ENCODE measurements at places on chromosomes 16 and 17.

- no peak for DNase-seq
Measured at GRCh38 chr16:8686031-8686621, 11.7 kb downstream of the ABAT start.

DNA sequence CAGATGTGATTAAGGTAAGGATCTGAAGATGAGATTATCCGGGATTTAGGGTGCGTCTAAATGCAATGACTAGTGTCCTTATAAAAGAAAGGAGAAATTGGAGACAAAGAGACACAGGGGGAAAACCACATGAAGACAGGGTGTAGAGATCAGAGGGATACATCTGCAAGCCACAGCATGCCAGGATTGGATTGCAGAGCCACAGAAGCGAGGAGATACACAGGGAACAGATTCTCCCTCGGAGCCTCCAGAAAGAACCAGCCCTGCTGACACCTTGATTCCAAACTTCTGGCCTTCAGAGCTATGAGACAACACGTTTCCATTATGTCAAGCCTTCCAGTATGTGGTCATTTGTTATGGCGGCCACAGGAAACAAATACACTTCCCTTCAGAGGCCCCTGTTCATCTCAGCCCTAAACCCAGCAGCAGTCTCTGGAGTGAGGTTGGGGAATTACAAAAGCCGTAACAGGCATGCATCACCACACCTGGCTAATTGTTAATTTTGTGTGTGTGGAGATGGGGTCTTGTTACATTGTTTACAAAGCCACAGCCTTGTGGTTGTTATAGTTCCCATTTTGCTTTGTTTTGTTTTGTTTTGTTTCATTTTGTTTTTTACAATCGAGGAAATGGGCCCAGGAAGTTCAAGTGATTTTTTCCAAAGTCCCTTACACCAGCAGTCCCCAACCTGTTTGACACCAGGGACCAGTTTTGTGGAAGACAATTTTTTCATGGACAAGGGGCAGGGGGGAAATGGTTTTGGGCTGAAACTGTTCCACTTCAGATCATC lies 51.6 kb upstream of the LYRM9 start:
- no peak for DNase-seq

DNA sequence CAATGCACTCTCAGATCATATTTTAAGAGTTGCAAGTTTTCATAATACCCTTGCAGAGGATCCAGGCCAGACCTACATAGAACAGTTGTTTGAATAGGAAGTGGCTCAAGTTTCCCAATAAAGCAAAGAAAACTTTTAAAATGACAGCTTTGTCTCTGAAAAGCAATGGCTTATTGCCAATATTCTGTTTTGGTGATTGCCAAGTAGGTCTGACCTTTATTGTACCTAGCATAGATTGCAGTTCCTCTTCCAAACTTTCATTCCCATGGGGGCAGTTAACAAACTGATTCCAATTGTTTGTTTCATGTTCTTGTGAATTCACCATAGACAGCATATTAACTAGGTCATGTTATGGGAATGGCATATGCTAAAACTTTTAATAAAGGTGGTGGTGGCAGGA lies 664.6 kb upstream of the CA10 start:
- DNase-seq = no peak

GRCh38 chr17:12402963-12403622 lies 262.6 kb upstream of the MYOCD start:
- no peak for DNase-seq

- no peak for DNase-seq
Measured at GRCh38 chr17:49597928-49598655, 22.4 kb downstream of the NXPH3 start.

DNA sequence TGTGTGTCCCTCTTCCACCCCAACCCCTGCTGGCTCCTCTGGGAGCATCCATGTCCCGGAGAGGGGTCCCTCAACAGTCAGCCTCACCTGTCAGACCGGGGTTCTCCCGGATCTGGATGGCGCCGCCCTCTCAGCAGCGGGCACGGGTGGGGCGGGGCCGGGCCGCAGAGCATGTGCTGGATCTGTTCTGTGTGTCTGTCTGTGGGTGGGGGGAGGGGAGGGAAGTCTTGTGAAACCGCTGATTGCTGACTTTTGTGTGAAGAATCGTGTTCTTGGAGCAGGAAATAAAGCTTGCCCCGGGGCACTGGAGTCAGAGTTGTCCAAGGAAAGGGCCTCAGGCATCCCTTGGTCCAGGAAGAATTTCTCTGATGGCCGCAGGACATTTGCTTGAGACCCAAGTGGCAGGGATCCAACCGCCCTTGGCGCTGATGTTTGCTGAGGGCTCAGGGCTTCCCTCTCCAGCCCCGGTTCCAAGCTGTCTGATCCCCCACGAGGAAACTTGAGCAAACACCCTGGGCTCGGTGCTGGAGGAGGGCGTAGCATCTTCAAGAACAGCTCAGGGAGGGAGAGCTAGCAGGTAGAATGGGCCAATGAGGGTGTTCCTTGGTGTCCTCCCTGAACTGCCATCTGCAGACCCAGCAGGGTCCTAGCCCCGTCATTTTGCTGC lies 4.5 kb downstream of the NXPH3 start:
- DNase-seq = no peak

GRCh38 chr17:21292867-21293830 lies 8.6 kb downstream of the MAP2K3 start:
- no peak for DNase-seq

DNA sequence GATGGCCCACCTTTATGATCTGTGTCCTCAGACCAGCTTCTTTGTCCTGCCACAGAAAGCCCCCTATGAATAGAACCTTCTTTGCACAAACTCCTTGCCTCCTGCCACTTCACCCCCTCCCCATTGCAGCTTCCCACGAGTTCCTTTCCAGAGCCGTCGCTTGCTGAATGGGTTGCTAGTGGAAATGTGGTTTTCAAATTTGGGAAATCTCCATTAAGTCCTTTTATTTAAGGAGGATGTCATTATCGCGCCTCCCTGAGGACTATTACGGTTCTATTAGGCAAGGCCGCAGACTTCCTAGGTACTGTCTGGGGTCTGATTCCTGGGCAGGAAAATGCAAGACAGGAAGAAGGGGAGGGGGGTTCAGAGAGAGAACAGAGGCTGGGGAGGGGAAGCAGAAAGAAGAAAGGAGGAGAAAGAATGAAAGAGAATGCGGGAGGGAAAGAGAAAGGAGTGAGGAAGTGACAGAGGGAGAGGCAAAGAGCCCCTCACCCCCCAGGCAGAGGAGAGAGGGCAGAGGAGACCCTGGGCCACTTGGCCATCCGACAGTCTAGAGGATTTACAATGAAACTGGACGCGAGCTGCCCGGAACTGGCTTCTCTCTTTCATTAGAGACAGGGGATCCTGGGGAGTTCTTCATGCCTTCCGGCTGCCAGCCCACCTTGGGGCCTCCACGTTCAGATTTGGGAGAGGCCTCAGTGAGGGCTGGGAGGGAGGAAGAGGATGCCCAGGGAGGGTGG lies 31.7 kb upstream of the ETV4 start:
- no peak for DNase-seq

DNA sequence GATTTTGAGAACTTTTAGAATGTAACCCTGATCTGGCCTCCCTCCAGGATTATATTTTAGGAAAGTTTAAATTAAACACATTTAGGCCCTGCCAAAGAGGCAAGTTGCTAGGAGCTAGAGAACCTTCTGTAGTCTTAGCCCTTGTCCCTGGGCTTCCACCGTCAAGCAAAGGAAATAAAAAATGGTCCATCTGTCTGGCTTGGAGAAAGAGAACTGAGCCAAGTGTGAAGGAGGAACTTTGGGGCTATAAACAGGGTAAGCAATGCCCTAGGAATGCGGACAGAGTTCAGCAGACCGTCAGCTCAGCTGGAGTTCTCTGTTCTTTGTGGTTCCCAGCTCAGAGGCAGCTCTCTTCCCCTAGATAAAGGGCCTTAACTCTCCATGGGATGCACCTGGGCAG lies 29.6 kb downstream of the RCVRN start:
- DNase-seq = no peak

- no peak for DNase-seq
Measured at GRCh38 chr16:56450275-56450985, 702 bp downstream of the NUDT21 start.

- DNase-seq = no peak
Measured at GRCh38 chr16:87661561-87661960, 59.3 kb downstream of the JPH3 start.
